Stimulated activated CD4-positive, alpha-beta T cell treated with anti-CD3 and anti-CD28 coated beads, TNF-alpha, amount 100 ng/mL, for 4 hours (primary cell): ENCODE measurements at places on chromosomes 12 and 14.

GRCh38 chr12:131755305-131756113, 44.6 kb downstream of the SFSWAP start:
- DNase-seq: no peak

DNA sequence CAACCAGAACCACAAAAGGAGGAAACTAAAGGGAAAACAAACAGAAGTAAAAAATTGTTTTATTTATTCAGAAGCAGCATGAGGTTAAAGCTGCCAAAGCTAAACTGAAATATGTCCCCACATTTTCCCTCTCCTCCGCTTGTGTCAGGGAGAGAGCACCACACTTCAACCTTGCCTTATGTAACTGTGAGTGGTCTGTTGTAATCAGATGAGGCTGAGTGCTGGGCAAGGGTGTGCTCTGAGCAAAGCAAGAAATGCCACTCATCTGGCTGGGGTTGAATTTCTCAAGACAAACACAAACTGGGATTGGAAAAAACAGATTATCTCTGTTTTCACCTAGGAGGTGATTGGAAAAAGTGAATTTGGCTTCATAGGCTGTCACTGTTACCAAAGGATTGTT, 12.2 kb downstream of the CAPZA3 start:
- no peak for DNase-seq

GRCh38 chr12:107134558-107134957, 41.2 kb upstream of the CRY1 start:
- DNase-seq: no peak

DNA sequence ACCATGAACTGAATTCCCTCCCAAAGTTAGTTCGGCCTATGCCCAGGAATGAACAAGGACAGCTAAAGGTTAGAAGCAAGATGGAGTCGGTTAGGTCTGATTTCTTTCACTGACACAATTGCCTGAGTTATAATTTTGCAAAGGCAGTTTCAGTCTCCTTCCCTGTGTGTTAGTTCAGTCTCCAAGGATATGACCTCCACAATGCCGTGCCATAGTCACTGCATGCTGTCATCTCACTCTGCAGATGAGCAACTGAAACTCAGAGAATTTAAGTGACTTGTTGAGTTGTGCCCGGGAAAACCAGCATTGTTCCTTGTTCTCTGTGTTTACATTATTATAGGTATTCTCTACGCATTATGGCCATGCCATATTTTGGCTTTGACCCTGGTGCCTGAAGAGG, 10.1 kb upstream of the SERPINA1 start:
- DNase-seq: no peak

GRCh38 chr14:37230551-37231194, 32.9 kb downstream of the MIPOL1 start:
- DNase-seq: no peak

DNA sequence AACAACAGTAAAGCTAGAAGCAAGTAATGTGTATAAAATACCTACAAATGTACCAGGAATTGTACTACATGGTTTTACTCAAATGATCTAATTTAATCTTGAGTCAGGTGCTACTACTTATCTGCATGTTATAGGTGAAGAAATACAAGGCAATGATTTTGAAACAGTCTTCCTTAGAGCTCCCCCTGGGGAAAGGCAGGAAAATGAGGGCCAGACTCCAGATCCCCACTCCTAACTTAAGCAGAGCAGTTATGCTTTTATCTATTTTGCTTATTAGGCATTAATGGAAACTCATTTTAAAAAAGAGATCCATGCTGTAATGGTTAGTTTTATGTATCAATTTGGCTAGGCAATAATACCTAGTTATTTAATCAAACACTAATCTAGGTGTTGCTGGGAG, 109.3 kb upstream of the CPSF6 start:
- DNase-seq: no peak
